ENCODE measurements at places on chromosomes 6 and 20. TPM values are rescaled to one million over a fixed set of nuclear protein-coding genes. Genes with fewer than 3 reads are reported as not detected.

DNA sequence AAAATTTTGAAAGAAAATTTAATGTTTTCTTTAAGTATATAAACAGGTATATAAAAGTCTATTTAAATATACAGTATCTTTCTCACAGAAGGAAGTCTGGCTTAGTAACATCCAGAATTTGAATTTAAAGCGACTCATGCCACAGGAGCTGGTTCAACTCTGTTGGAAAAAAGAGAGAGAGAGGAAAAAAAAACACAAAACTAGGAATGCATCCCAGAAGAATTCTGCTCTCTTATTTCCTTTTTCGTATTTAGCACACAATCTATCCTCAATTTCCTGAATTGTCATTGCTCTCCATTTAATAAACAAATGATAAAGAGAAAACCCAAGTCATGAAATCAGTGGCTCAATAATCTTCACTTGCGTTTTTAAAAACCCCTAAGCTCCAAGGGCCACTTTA, 107.5 kb upstream of the SCAF8 start:
- DNase-seq = no peak

- DNase-seq = peak; percentile 29
Observed at GRCh38 chr20:36113036-36113435, 41.5 kb upstream of the EPB41L1 start.

GRCh38 chr6:12592634-12593033, 123.9 kb upstream of the PHACTR1 start:
- DNase-seq = no peak

Gene IBTK
- total RNA-seq = 24.2 TPM

- DNase-seq = no peak
Observed at GRCh38 chr6:36791521-36792135, 47.6 kb downstream of the CPNE5 start.

DNA sequence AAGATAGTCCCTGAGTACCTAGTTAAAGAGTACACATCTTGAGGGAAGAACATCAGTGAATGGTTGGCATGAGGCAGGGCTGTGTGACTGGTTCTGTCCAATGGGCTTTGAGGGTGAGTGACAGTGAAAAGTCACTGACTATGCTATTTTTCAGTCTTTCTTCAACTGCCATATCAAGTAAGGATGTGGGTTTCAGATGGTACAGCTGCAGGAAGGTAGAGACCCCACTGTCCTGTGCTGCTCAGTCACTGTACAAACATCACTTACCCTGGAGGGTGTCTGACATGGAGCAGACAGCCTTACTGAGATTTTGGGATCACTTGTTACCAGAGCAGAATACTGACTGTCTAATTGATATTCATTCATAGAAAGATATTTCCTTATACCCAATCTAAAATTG, 115.3 kb upstream of the ASCC3 start:
- no peak for DNase-seq

GRCh38 chr20:25675161-25675560, 21.5 kb downstream of the ZNF337 start:
- DNase-seq = no peak

Gene EDN1
- 1.3 TPM for total RNA-seq
